ENCODE measurements at places on chromosomes 4 and X. TPM values are rescaled to one million over a fixed set of nuclear protein-coding genes. Genes with fewer than 3 reads are reported as not detected.
A peak's percentile ranks its signal among the peaks of the same experiment; 100 is the strongest.

- DNase-seq = no peak
These were observed 158.3 kb downstream of the PALLD start for GRCh38 chr4:168655182-168655581.

DNA sequence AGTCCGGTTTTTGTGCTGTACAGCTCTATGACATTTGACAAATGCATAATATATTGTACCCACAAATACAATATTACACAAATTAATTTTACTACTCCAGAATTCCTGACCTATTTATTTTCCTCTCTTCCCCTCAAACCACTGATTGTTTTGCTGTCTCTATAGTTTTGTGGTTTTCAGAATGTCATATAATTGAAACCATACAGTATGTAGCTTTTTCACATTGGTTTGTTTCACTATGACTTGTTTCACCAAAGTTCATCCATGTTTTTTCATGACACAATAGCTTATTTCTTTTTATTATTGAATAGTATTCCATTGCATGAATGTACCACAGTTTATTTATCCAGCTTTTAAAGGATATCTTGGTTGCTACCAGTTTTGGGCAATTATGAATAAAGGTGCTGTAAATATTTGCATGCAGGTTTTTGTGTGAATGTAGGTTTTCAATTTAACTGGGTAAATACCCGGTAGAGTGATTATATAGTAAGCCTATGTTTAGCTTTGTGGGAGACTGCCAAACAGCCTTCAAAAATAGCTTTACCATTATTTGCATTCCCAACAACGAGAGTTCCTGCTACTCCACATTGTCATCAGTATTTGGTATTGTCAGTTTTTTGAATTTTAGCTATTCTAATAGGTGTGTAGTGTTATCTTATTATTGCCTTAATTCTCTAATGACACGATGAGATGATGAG lies 25.9 kb downstream of the RNF175 start:
- no peak for DNase-seq

- no peak for DNase-seq
These were observed 99.0 kb downstream of the ASB9 start for GRCh38 chrX:15170927-15171326.

DNA sequence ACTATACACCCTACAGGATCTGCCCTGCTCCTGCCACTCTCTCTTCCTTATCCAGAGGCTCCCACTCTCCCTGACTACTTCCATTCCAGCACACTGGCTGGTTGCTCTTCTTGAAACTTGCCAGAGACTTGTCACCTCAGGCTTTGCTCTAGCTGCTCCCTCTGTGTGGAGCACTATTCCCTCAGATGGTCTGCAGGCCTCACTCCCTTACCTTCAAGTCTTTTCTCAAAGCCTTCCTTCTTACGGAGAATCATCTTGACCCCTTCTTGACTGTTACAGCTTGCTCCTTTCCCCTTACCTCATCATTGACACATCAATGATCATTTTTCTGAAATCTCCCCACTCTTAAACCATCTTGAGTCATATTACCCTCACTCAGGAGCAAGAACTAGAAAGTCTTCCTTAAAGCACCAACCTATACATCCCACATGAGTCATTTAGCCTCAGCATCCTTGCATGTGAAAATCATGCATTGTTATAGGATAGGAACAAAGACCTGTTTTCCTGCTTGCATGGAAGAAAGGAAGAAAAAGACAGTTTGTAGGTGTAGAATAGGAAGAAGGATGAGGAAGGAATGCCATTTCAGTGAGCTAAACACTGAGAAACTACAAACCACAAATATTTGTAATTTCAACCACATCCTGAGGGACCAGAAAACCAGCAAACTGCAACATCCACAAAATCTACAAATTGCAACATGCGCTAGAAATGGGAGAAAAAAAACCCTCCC lies 55.7 kb downstream of the ANTXR2 start:
- DNase-seq = no peak

- DNase-seq = no peak
These were observed 54.7 kb downstream of the CPE start for GRCh38 chr4:165433529-165433928.

DNA sequence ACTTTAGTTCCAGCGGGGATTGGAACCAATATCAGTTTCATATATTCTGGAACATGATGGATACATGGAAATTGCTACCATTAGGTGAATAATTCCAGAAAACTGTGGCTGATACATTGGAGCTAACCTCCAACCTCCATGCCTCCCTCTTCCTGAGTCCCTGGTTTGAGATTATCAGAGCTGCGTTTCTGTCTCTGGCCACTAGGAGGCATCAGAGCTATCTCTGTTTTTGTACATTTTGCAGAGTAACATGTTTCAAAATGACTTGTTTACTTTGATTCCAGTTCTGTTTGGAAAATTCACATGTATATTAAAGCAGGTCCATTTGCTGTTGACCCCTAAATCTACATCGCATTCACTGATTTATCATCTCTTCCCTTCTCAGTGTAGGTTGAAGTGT lies 2.4 kb upstream of the RAB40AL start:
- no peak for DNase-seq

DNA sequence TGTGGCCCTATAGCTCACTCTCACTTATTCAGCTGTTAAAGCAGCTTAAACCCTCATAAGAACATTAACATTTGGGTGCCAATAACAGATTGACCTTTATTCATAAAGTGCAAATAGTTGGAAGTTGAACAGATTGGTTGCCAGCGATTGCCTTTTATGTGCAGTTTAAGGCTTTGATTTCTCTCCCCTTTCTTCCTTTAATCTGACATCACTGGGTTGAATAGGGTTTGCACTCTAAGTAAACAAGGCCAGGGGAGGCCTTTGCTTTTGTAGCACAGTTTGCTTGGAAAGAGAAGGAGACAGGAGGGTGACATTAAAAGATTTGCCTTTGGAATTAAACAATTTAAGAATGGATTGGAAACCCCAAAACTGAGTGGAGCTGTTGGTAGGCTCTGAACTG lies 114.3 kb downstream of the NKX6-1 start:
- no peak for DNase-seq

DNA sequence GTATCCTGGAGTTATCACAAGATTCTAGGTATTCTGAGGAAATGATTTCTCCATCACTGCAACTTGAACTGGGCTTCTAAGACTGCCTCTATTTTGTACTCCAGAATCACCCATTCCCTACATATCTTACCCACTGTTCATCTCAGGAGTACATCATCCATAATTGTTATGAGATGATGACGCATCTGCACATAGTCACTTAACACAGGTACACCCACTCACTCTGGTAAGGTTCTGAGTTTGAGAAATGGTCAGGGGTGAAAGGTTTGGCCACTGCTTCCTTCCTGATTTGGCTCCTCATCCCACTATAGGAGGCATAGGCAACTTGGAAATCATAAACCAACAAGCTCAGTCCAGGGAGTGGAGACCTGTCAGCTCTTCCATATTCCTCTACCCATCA lies 143.9 kb downstream of the GLRA2 start:
- DNase-seq = no peak

GRCh38 chr4:149715822-149716585 lies 99.6 kb downstream of the IQCM start:
- DNase-seq = no peak

DNA sequence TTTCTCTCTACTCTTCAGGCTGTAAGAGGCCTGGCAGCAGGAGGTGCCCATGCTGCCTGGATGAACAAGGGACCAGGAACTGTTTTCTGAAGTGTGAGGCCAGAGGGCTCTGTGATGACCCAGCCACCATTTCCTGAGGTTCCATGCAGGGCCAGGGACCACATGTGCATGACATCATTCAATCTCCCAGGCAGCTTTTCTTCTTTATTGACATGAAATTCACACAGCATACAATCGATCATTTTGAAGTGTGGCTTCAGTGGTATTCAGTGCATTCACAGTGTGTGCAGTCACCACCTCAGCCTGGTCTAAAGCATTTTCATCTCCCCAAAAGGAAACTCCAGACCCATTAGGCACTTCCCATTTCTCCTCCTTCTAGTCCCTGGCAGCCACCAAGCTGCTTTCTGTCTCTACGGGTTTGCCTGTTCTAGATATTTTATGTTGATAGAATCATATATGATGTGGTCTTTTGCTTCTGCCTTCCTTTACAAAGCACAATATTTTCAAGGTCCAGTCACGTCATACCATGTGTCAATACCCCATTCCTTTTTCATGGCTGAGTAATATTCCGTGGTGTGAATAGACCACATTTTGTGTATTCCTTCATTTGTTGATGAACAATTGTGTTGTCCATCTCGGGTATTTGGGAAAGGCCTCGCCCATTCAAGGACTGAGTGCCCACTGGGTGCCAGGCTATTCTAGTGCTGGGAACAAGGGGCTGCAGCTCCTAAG lies 93.1 kb downstream of the PSAPL1 start:
- no peak for DNase-seq

DNA sequence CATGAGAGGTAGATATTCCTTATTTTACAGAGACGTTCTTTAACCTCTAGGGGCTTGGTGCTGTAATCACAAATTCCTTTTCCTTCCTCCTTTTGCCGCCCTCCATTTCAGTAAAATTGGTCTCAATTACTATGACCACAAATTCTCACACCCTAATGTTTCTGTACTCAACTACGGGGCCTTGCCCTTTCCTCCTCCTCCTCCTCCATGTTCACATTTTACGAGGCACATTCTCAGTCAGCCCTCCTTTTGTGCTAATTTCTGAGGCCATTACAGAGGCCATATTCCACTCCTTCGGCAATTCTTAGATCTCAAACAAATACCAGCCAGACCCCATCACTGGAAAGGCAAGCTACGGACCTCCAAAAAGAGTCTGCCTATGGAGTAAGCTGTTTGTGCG lies 92.1 kb downstream of the SH3KBP1 start:
- DNase-seq = no peak

GRCh38 chr4:104064646-104065577 lies 345.1 kb upstream of the TACR3 start:
- peak; percentile 2 for DNase-seq

- no peak for DNase-seq
These were observed 94.9 kb downstream of the EMCN start for GRCh38 chr4:100422894-100423293.

DNA sequence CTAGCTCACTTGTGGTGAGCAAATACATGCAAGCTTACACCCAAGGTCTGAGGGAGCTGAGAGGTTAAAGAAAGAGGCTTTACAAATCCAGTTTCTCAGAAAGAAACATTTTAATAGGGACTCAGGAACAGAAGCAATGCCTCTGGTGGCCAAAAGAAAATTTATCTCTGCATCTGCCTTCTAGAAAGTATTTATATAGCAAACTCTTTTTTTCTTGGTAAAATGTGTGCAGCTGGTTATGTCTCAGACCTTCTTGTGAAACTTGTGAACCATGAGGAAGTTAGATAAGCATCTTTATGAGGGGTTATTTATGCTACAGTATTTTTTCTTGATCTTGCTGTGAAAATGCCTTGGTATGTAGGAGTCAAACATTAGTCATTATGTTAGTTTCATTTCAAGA lies 48.5 kb upstream of the CYSLTR1 start:
- DNase-seq = no peak

- no peak for DNase-seq
These were observed 14.4 kb upstream of the CC2D2A start for GRCh38 chr4:15455290-15455689.

GRCh38 chrX:30690330-30690729 lies 37.1 kb downstream of the GK start:
- no peak for DNase-seq

The SLC9A7 gene
- polyA plus RNA-seq = 4.3 TPM

The ETDA gene
- not detected for polyA plus RNA-seq

The HMX1 gene
- not detected for polyA plus RNA-seq

The CSAG3 gene
- polyA plus RNA-seq = not detected

The UCP1 gene
- 0.17 TPM for polyA plus RNA-seq
